ENCODE measurements at places on chromosomes 12 and 14.
A peak's percentile ranks its signal among the peaks of the same experiment; 100 is the strongest.

GRCh38 chr12:94308612-94309011, 151.1 kb downstream of the CEP83 start:
- DNase-seq: no peak

- no peak for DNase-seq
These were observed 25.1 kb upstream of the CISTR start for GRCh38 chr12:53776872-53777271.

GRCh38 chr14:51260225-51260624, 20.2 kb downstream of the TMX1 start:
- DNase-seq: no peak

GRCh38 chr14:104803280-104803911, 2.5 kb downstream of the ZBTB42 start:
- DNase-seq: no peak

GRCh38 chr14:64726585-64726890, 22.3 kb downstream of the PLEKHG3 start:
- no peak for DNase-seq

- no peak for DNase-seq
These were observed 15.8 kb downstream of the ITPR2 start for GRCh38 chr12:26817183-26817591.

DNA sequence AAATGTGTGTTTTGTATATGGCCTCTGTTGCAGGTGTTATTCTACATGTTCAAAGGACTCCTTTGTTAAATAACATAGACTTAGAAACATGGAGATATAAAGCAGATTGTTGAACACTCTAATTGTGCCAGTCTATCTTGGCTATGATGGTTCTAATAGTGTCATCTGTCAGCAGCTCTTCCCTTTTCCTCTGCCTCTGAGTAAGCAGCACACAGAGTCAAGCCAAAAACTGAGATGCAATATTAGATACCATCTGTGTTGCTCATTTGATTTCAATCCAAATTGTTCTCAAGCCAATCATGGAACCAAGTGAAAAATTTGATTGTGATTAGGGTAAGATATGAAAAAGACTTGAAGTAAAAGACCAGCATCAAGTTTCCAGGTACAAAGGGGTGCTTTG, 871.1 kb upstream of the MGAT4C start:
- peak; percentile 86 for DNase-seq

DNA sequence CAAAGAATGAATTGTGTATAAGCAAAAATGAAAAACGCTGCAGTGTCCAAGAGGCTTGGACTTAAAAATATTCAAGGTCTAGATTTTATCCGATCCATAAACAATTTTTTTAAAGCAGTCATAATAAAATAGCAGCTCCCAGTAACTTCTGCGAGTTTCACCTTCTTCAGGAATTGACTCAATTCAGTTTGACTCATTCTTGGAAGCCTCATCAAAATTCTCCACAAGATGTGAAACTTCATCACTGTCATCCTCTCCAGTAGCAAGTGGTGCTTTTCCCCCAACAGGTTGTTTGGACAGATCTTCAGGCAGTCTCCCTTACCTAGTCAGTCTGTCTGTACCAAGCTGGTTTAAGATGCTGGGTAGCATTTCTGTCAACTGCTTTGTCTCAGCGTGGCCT, 93.5 kb upstream of the FOXG1 start:
- no peak for DNase-seq

GRCh38 chr14:86782092-86782580, 1210.8 kb downstream of the GALC start:
- DNase-seq: peak; percentile 25

- peak; percentile 20 for DNase-seq
These were observed 65.1 kb upstream of the DUSP6 start for GRCh38 chr12:89417246-89417977.

- DNase-seq: no peak
These were observed 39.6 kb downstream of the GPATCH2L start for GRCh38 chr14:76191297-76191696.

GRCh38 chr14:72129291-72129690, 197.1 kb downstream of the RGS6 start:
- no peak for DNase-seq
